NCI-H2107 (cell line): ENCODE measurements at places on chromosomes 6 and 20.

- DNase-seq = no peak
Measured at GRCh38 chr20:15236812-15237211, 899.4 kb upstream of the FLRT3 start.

- DNase-seq = no peak
Measured at GRCh38 chr6:35243386-35243958, 16.1 kb upstream of the ZNF76 start.

DNA sequence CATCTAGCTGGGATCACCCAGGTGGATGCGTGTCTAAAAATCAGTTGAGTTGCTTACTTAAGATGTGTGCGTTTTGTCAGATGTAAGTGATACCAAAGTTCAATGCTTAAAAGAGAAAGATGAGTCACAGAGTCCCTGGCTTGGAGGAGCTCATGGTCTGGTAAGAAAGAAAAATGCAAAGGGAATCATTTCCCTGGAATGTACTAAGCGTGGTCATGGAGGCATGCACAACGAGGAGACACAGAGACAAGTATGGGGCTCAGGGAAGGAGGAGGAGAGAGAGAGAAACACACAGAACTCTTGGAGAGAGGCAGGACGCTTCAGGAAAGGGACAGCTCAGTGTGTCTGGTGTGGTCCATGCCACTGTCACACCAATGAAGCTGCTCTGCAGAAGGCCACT lies 186.9 kb upstream of the GMDS start:
- DNase-seq = no peak

DNA sequence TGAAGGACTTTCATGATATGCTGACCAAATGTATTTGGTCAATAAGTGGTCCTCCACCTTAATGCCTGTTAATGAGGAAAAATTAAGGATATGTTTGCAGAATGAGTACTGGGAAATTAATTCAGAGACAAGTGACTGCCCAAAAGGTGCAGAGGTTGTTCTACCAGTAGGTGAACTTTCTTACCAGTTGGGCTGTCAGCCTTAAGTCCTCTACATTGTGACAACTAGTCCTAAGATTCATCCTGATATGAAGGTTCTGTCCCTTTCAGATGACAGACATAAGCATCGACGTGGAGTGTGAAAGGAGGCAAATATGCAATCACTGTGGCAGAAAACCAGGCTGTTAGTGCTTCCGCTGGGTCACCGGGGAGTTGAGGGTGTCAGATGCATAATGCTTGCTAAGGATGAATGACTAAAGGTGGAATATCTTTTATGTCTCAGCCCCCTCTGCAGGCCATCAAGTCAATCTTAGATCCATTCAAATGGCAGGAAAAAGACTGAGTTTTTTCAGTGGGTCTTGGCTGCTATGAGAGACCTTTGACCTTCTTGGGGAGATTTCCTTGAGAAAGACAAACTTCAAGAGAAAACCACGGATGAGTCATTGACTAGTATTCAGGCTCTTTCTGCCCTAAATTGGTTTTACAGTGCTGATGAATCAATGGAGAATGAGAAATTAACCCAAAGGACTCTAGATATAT lies 226.0 kb downstream of the TPBG start:
- no peak for DNase-seq

DNA sequence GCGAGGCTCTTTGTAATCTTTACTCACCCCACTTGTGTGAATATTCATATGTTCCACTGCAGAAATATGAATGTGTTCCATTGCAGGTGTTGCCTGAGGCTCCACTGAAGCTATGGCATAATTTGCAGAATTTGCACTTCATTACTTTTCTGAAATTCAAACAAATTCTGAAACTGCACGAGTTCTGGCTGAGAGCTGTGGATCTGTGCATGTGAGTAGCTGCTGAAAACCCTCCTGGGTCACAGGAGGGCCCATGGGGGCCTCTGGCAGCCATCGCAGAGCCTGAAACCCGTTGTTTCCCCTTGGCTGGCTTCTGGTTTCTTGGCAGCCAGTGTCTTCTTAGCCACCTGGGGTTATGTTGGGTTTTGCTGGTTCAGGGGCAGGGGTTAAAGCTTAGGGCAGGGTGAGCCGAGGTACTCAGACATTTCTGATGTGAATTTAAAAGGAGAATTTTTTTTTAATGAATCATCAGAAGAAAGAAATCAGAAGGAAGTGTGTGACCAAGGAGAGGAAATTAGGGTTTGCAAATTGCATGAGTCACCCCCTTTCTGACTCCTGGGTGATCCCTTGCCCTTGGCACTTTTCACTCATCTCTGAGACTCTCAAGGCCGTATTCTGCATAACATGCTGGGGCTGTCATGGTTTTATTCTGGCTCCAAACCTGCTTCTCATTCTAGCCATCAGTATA lies 40.6 kb downstream of the TOX2 start:
- DNase-seq = no peak

GRCh38 chr20:461254-462198 lies 807 bp downstream of the TBC1D20 start:
- DNase-seq = no peak

GRCh38 chr20:52789716-52790115 lies 182.4 kb upstream of the TSHZ2 start:
- no peak for DNase-seq

GRCh38 chr6:105024803-105025202 lies 67.9 kb downstream of the LIN28B start:
- no peak for DNase-seq

DNA sequence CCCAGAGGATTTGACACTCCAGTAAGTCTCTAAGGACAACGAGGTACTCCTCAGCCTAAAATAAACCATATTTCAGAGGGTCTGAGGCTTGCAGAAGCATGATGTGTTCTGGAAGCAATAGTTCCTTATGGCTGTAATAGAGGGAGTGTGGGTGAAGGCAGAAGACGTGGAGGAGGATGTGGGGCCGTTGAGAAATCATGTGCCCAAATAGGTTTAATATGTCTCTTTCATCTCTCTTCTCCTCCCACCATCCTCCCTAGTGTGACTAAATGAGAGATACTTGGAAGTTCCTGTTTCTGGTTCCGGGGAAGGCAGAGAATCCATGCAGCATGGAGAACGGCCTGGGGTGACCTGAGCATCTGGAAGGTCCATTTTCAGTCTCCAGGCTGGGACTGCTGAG lies 174.0 kb upstream of the RSPO3 start:
- no peak for DNase-seq

DNA sequence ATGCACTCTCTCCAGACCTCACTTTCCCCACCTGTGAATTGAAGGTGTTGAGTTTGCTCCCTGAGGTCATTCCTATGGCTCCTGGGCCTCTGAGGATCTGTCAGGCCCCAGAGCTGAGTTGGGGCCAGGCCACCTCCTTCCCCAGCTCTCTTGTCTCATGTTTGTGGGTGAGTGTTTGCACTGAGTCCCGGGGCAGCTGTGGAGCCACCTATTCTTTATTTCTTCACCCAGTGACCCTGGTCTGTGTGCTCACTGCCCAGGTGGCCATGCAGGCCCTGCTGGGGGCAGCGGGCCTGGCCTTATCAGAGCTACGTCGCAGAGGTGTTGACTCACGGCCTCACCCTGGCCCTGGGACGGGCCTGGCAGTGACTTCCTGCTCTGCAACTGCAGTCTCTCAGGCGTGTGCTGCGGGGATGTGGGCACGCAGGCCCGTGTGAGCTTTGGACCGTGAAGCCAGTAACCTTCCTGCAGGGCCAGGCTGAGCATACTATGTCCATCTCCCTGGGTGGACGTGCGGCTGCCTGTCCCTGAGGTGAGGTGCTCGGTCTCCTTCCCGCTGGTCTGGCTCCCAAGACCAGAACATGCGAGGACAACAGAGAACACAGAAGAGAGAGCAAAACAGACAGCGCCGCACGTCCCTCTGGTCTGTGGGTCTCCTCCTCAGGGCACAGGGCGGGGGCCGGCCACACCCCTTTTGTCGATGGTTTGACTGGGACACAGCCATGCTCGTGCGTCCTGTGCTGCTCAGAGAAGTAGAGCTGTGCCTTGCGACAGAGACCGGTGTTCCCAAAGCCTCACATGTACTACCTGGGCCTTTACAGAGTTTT lies 12.1 kb downstream of the TMEM181 start:
- DNase-seq = no peak

DNA sequence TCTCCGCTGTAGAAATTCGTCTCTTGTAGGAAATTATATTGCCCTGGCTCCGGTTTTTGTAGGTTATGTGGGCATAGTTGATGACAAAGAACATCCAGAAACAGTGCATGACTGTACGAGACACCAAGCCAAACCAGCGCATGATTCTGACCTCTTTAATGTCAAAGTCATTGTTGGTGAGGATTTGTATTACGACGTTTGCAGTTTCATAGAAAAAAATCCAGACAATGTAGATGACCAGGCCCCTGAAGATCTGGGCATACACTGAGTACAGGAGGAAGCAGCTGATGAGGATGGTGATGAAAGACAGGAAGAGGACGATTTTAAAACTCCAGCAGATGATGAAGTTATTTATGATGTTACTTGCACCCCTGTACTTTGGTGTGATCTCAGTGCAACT lies 39.1 kb upstream of the TBC1D22B start:
- DNase-seq = no peak

GRCh38 chr6:132614554-132614953 lies 9.5 kb downstream of the TAAR2 start:
- no peak for DNase-seq

DNA sequence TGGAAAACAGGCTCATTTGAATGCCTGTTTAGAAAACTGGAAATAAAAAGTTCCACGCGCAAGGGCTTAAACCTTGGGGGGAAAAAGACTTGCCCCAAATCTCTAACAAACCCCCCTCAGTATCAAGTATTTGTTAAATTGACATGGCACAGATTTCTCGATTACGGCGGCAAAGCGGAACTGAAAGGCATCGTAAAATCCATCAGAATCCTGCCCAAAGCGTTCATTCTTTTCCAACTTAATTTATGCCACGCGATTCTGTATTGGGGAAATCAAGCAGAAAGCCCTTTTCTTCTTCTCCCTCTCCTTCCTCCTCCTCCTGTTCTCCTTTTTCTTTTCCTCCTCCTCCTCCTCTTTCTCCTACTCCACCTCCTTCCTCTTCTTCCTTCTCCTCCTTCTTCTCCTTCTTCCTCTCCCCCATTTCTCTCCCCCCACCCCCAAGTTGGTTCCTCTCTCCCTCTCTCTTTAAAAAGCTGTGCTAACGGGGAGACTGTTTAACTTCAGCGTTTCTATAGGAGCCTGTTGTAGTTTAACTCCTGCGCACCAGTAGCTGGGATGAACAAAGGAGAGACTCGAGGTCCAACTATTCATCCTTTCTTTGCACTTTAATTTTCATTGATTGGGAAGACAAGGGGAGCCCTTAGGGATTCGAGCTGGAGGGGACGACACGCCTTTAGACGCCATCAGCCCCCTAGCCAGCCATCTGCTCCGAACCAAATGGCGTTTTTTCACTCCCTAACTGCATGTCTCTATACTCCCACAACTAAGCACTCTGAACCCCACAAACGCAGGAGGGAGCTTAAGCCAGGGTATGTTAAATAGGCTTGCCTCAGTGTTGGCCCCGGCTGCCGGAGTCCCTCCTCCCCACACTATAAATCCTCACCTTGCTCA lies 2.7 kb upstream of the DLL1 start:
- DNase-seq = no peak

- no peak for DNase-seq
Measured at GRCh38 chr6:130202782-130203181, 20.0 kb downstream of the SAMD3 start.

DNA sequence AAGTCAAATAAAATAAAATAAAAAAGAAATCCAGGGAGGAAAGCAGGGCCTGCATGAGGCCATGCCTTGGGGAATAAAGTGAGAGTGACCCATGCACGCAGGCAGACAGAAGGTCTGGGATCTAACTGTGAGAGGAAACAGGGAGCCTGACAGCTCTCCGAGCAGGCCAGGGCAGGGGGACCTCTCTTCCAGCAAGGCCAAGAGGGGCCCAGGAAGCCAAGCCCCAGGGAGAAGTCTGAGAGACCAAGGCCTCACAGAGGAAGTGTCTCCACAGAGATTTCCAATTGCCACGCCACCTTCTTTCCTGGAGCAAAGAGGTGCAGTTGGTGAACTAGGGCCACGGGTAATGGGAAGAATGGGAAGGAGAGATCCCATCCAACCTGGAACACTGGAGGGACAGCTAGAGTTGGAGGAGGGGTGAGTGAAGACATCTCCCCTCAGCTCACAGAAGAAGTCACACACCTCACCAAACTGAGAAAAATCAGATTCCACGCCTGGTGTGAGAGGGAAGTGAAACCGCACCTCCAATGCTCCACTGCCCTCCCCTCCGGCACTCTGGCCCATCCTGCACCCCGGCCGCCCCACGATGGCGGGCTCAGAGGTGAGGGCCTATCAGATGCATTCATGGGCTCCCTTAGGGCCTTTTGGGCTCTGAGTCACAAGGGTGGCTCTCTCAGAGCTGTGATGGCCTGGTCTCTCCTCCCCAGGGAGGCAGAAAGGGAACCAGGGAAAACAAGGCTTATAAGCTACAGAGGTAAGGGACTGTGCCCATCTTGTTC lies 25.1 kb upstream of the TAF8 start:
- no peak for DNase-seq

GRCh38 chr6:147553099-147553498 lies 44.6 kb downstream of the SAMD5 start:
- no peak for DNase-seq

DNA sequence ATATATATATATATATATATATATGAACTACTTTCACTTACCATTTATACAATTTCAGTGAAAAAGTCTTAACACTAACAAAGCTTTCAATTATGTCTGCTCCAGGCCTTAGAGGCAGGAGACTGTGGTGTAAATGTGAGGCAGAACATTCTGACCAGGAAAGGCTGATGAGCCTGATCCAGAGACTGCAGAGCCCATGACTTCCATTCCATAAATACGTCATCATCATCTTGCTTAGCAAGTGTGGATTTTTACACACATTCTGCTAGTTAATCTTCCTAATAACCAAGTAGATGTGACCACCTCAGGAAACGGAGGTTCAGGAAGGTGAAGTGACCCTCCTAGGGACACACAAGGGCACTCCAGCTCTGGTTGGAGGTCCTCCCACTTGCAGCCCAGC lies 14.9 kb downstream of the TRERF1 start:
- DNase-seq = no peak

GRCh38 chr20:21681234-21681921 lies 24.1 kb upstream of the PAX1 start:
- DNase-seq = no peak

- no peak for DNase-seq
Measured at GRCh38 chr6:7897461-7898192, 13.0 kb downstream of the TXNDC5 start.

GRCh38 chr6:4145083-4145482 lies 9.7 kb upstream of the ECI2 start:
- no peak for DNase-seq

DNA sequence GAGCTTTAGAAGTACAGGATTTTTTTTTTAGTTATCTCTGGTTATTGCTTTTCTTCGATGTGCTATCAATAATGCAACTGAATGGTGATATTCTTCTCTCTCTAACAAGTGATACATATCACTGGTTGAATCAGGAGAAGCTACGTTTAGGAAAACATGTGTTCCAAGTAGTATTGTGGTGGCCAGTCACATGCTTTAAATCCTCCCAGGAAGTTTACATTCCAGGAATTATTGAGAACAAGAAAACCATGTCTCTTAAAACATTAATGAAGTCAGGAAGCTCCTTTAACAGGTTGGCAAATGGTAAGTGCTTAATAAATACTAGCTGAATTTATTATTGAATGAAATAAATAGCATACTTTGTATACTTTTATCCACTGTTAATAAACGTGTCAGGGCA lies 371.1 kb downstream of the BCKDHB start:
- no peak for DNase-seq

- DNase-seq = no peak
Measured at GRCh38 chr6:127403636-127404035, 55.6 kb downstream of the KIAA0408 start.
